Naive thymus-derived CD8-positive, alpha-beta T cell (primary cell): ENCODE measurements at places on chromosomes 12 and 14. TPM values are rescaled to one million over a fixed set of nuclear protein-coding genes. Genes with fewer than 3 reads are reported as not detected.

DNA sequence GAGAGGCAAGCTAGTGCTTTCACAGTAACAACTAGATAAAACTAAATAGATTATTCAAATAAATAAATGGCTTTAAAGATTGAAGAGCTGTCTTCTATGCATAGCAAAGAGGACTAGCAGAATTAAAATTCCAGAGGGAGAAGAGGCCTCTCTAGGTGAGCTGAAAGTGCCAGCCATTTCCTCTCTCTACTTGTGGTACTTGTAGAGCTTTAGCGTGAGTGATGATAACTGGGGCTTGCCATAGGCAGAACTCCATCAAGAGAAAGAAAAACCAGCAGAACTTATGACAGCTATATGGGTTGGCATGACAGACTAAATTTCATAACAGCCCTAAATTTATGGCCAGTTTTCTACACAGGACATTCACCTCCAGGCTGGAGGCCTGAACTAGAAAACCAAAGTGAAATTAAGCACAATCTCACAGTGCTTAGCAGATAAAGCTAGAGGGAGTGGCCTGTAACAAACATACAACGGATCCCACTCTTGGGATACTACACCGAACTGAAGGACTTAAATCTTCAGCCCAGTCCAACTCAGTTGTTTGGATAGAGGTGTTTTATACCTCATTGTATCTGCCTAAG lies 11.0 kb downstream of the SPTLC2 start:
- H3K27me3 ChIP-seq: no peaks in the 10 kb centered on the region
- no peak overlapping the region for H3K27ac ChIP-seq
- no peak for DNase-seq
- H3K4me3 ChIP-seq: no peak overlapping the region
- H3K36me3 ChIP-seq: no peaks in the 10 kb centered on the region
- peaks cover 57% of the 10 kb centered on the region for H3K4me1 ChIP-seq

DNA sequence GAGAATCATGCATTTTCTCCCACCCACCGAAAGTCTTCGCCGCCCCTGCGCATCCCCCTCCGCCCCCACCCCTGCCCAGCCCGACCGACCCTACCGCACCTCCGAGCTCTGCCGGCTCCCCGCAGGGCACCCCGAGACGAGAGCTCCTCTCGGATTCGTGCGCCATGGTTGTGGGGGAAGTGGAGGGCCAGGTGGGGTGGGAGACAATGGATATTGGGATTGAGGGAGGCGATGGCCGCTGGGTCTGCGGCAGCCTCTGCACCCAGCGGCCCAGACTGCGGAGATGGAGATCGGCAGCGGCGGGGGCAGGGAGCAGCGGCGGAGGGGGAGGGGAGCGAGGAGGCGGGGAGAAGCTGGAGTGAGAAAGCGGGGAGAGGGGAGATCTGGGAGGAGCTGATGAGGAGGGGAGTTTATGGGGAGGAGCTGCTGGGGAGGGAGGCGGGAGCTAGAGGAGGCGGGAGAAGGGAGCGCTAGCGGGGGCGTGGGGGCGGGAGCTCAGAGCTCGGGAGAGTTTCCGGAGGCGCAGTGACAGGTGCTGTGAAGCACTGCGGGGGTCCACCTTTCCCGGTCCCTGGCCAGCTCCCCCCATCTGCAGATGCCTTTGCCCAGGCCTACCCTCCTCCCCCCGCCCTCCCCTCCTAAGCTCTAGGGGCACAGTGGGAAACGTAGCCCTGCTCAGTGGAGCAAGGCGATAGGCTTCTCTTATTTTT lies at the start of gene SALL2:
SALL2 (minus strand) TSS at position 385 of the 710 bp plus-strand sequence; CDS start at position 166, 219 bp downstream.
- peaks cover 9% of the 10 kb centered on the region for H3K4me1 ChIP-seq

GRCh38 chr12:110844551-110845338 lies 2.0 kb upstream of the CCDC63 start:
- no peak for DNase-seq
- no peak overlapping the region for H3K27ac ChIP-seq
- H3K27me3 ChIP-seq: peaks cover 12% of the 10 kb centered on the region
- H3K4me3 ChIP-seq: no peak overlapping the region
- H3K36me3 ChIP-seq: no peaks in the 10 kb centered on the region
- H3K4me1 ChIP-seq: peaks cover 6% of the 10 kb centered on the region

Gene TOMM20L
- total RNA-seq: not detected

DNA sequence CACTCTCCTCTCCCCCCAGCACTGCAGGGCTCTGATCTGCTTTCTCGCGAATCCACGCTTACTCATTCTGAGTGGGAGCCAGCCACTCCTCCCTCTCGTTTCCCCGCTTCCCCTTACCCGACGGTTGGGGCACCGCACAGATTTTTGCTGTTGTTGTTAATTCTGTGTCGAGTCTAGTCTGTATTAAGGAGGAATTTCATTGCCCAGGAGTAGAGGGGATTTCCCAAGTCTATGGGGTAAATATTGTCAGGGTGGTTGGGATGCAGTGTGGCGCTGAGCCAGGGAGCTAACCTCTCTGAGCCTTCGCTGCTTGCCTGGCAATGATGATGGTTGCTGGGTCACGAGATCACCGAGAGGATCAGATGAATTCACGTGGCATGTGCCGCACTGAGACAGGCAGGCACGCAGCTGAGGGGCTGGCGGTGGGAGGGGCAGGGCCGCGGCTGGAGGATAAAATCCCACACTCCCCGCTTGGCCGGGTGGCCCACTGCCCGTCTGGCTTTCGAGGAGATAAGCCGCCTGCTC lies 18.5 kb downstream of the NCOR2 start:
- H3K4me1 ChIP-seq: peaks cover 34% of the 10 kb centered on the region
- H3K4me3 ChIP-seq: no peak overlapping the region
- H3K27me3 ChIP-seq: no peaks in the 10 kb centered on the region
- no peaks in the 10 kb centered on the region for H3K36me3 ChIP-seq
- DNase-seq: no peak
- H3K27ac ChIP-seq: no peak overlapping the region

DNA sequence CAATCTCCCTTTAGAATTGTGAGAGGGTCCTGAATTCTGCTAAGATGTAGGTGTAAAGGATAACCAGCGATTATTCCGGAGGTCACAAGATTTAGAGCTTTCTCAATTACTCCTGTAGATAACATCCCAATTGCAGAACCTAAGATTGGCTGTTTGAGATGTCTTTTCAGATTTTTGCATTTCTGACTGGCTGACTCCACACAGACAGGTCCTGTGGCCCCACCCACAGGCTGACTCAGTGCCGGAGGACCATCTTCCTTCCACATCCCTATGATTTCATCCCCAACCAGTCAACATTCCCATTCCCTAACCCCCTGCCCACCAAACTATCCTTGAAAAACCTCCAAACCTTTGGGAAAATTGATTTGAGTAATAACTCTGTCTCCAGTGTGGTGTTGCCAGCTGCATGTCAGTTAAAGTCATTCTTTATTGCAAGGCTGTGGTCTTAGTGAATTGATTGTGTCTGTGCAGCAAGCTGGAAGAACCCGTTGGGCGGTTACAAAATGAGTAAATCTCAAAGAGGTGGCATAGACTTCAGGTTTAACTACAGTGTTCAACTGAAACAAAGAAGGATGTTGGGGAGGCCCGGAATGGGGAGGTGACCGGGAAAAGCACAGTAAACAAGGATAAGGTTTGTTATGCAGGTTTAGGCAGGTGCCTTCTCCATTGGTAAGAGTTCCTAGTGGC lies 10.6 kb downstream of the FNTB start:
- H3K4me3 ChIP-seq: no peak overlapping the region
- no peaks in the 10 kb centered on the region for H3K27me3 ChIP-seq
- H3K27ac ChIP-seq: peak overlapping the region; percentile 61

Gene SLC17A8
- not detected for total RNA-seq

DNA sequence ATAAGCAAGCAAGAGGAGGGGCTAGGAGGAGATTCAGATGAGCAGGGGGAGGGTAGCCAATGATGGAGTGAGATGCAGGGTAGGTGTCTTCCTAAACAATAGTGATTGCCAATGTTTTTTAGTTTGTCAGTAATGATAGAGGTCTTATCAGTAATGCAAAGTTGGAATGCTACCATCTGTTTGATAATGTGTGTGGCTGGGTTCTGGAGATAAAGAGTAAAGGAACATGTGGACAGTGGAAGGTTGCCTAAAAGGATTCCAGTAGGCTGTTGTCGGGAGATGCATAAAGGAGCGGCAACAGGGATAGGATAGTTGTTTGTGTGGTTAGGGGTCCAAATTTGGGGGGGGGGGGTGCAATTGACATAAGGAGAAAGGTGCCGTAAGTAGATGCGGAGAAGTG lies 52.5 kb downstream of the TESPA1 start:
- H3K4me1 ChIP-seq: peaks cover 28% of the 10 kb centered on the region
- peaks cover 24% of the 10 kb centered on the region for H3K36me3 ChIP-seq
- no peak for DNase-seq
- no peaks in the 10 kb centered on the region for H3K27me3 ChIP-seq
- no peak overlapping the region for H3K4me3 ChIP-seq
- no peak overlapping the region for H3K27ac ChIP-seq

DNA sequence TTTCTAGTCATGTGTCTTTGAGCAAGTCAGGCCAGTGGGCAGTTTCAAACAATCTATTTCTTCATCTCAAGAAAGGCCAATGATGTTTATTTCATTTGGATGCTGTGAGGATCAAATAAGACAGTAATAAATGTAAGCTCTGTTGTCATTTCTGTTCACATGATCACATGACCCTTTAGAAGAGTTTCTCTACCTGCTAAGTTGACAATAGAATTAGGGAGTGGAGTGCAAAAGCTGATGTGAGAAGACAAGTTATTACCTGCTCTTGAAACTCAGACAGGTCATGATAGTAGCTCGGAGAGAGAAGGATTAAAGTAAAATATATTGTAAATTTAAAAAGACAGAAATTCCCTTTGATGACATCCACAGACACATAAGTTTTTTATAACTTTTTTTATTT lies 37.3 kb upstream of the DCN start:
- H3K27ac ChIP-seq: no peak overlapping the region
- H3K4me1 ChIP-seq: no peaks in the 10 kb centered on the region
- DNase-seq: no peak
- H3K27me3 ChIP-seq: peaks cover 2% of the 10 kb centered on the region
- H3K36me3 ChIP-seq: no peaks in the 10 kb centered on the region

DNA sequence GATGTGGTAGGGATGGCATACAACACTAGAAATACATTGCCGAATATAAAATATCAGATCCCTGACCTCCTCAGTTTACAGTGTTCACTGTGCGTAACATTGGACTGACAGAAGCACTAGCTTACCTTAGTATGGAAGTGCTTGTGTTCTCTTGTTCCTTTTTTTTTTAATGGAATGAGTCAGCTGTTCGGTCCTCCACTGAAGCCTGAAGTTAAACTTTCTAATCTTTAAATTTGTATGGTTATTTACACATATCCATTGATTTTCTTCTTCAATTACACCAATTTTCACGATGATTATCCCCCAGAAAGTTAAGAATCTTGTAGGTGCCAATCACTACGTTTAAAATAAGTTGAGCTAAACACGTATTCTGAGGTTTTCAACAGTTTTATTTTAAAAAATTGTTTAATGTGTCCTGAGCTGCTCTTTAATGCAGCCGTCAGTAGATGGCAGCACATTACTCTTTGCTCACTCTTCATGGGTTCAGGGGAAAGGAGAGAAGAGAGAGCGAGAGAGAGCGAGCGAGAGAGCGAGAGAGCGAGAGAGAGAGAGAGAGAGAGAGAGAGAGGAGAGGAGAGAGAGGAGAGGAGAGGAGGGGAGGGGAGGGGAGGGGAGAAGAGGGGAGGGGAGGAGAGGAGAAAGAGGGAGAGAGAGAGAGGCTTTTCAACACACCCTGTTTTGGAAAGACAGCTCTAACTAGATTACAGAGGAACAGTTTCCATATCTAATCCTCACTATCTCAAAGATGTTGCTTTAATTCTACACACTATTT lies 134.7 kb upstream of the SCAF11 start:
- DNase-seq: peak; percentile 54
- H3K27ac ChIP-seq: no peak overlapping the region
- H3K36me3 ChIP-seq: no peaks in the 10 kb centered on the region
- peaks cover 8% of the 10 kb centered on the region for H3K27me3 ChIP-seq
- H3K4me3 ChIP-seq: peak overlapping the region; percentile 49

GRCh38 chr14:59148334-59148900 lies 40.0 kb upstream of the DAAM1 start:
- no peak for DNase-seq
- no peaks in the 10 kb centered on the region for H3K27me3 ChIP-seq
- no peak overlapping the region for H3K27ac ChIP-seq
- no peak overlapping the region for H3K4me3 ChIP-seq

DNA sequence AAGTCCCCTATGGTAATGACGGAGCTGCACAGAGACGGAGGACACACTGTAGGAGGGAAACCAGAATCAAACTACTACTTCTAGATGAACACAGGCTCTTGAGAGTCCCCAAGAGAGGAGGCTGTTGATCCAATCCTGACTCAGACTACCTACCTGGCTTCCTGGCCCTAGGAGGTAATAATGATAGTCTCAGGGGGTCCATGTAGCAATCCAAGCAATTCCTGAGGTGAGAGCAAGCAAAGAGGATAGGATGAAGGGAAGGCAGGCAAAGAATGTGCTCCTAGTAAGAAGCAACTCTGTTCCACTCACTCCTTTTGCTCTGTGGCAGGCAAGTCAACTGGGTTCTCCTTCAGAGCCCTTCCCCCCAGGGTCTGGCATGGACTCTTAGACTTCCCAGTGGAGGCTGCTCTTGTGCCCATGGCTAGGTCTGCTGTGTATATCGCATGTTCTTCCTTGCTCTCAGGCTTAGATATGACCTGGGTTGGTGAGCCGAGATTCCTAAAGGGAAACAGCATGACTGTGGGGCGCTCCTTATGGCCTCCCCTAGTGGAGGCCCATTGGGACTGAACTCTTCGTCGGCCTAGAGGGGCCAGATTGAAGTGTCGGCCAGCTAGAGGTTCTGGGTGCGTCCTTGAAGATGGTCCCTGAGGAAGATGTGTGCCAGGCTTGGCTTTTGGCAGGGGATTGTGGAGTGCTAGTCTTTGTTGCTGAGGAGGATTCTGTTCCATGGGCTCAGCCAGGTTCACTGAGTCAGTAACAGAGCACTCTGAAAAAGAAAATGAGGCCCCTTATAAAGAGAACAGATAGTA lies 2.1 kb downstream of the TINF2 start:
- H3K27me3 ChIP-seq: no peaks in the 10 kb centered on the region
- H3K4me1 ChIP-seq: peaks cover 76% of the 10 kb centered on the region
- H3K4me3 ChIP-seq: peak overlapping the region; percentile 83
- peak overlapping the region; percentile 81 for H3K27ac ChIP-seq
- DNase-seq: no peak

- H3K27ac ChIP-seq: no peak overlapping the region
- peaks cover 75% of the 10 kb centered on the region for H3K27me3 ChIP-seq
- peak overlapping the region; percentile 89 for H3K4me3 ChIP-seq
- H3K4me1 ChIP-seq: peaks cover 22% of the 10 kb centered on the region
- H3K36me3 ChIP-seq: no peaks in the 10 kb centered on the region
Observed at GRCh38 chr12:26122681-26123481, 2.0 kb downstream of the BHLHE41 start.

DNA sequence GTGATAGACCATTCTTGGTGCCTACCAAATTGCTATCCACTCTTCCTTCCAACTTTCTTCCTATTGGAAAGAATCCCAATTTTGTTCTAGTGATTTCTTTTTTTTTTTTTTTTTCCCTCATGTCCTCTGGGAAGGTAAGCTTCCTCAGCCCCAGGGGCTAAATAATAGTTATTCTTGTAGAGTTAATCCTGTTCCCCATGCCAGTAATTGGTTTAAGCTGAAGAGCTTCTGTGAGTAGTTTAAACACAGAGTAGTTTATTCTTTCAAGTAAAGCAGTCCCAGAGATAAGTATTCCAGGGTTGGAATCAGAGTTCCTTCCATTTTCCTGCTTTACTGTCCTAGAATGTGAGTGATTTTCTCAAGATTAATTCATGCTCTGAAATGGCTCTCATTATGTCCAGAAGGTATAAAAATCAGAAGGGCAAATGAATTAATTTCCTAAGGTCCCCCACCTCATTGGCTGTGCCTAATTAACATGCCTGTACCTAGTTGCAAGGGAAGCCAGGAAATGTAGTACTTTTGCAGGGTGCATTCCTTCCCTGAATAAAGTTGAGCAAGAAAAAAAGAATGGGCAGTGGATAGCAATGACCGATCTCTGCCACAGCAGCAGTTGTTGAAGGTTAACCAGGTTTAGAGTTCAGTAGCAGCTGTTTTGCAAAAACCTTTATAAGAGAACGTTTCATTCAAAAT lies 97.8 kb downstream of the PLEKHA5 start:
- no peaks in the 10 kb centered on the region for H3K4me1 ChIP-seq
- no peak for DNase-seq
- H3K4me3 ChIP-seq: no peak overlapping the region
- H3K36me3 ChIP-seq: no peaks in the 10 kb centered on the region
